Muscle of arm (tissue), 14 donors: ENCODE measurements at places on chromosomes 5 and 9.
A peak's percentile ranks its signal among the peaks of the same experiment; 100 is the strongest.

GRCh38 chr9:32293091-32293490, 91.4 kb upstream of the ACO1 start:
- no peak for DNase-seq

GRCh38 chr5:149011728-149012127, 51.1 kb downstream of the SH3TC2 start:
- DNase-seq: no peak

- DNase-seq: no peak
Measured at GRCh38 chr5:89246864-89247263, 363.9 kb upstream of the MEF2C start.

GRCh38 chr9:94210616-94211603, 48.2 kb upstream of the ZNF169 start:
- DNase-seq: no peak

DNA sequence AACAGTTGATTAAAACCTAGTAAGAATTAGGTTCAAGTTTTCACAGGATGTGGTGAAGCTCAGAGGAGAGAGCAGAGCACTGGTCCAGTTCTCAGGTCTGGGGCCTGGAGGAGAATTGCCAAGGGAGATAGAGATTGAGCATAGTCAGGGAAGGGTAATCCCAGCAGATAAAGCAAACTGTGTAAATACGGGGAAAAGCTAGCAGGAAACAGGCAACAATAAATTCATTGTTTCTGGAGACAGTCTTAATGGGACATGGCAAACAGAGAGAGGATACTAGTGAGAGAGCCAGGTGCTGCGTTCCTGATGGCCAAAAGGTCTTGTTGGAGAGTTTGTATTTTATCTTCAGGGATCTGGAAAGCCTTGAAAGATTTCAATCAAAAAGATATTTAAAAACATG, 333.0 kb downstream of the PDE4D start:
- DNase-seq: no peak

GRCh38 chr9:15724016-15724415, 171.2 kb downstream of the CCDC171 start:
- DNase-seq: peak; percentile 43

DNA sequence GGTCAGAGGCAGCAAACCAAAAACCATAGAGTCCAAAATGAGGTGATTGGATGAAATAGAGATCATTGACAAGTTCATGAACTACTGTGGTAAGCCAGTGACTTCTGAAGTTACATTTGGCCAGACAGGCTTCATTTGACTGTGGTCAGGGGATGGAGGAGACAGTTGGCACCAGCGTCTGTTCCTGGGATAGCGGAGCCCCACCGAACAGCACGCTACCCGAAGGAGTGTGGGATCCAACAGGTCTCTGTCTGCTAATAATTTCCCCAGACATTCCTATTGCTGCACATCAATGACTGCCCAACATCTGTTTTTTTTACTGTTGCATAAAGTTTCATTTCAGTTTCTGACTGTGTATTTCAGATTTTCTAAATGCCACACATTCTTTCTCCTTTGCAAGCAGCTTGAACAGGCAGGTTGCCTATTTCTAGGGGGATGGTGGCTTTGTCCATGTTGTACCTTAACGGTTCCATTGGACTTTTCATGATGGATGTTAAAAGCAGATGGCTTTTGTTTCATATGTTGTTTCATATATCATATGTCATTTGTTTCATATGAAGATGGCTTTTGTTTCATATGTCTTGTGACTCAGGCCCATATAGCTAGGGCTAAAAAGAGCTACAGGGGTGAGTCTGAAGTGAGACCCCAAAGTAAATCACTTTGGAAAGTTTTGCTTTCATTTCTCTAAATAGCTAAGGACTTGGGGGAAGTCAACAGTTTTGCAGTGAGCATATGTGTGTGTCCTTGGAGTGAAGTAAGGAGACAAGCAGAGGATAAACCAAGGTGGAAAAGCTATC, 180.8 kb downstream of the GOLPH3 start:
- DNase-seq: peak; percentile 53

DNA sequence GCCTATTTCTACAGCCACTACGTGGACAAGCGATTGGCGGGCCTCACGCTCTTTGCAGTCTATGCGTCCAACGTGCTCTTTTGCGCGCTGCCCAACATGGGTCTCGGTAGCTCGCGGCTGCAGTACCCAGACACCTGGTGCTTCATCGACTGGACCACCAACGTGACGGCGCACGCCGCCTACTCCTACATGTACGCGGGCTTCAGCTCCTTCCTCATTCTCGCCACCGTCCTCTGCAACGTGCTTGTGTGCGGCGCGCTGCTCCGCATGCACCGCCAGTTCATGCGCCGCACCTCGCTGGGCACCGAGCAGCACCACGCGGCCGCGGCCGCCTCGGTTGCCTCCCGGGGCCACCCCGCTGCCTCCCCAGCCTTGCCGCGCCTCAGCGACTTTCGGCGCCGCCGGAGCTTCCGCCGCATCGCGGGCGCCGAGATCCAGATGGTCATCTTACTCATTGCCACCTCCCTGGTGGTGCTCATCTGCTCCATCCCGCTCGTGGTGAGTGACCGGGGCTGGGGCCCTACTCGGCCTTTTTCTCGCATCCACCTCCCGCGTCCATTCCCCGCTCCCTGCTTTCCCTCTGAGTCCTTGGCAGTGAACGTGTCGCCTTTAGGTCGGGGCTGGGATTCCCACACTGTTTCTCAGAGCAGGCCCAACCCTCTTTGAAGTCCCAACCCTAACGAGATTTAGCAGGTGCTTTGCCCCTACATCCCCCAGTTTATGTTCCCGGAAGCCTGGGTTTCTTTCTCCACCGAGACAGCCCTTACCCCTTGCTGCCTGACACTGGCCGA, 1.8 kb downstream of the PTGER4 start:
- no peak for DNase-seq

GRCh38 chr5:56111404-56111781, 116.6 kb upstream of the IL6ST start:
- DNase-seq: no peak

- no peak for DNase-seq
Measured at GRCh38 chr5:32422697-32423096, 21.8 kb downstream of the ZFR start.

DNA sequence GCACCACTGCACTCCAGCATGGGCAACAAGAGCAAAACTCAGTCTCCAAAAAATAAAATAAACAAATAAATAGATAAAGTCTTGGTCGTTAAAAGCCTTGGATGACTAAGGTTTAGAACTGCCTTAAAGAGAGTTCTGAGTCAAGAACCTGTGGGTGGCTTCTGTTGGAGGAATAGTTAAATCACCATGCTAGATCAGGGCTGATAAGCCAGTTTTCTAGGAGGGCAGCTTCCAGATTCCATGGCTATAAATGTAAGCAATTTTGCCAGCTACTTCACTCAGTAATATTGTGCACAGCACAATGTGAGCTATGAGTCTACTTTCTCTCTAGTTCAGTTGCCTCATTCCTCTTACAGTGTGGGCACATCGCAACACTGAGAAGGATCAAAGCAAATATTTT, 242.1 kb upstream of the NUDT12 start:
- DNase-seq: no peak

GRCh38 chr5:164763206-164763605, 1257.8 kb downstream of the MAT2B start:
- no peak for DNase-seq
